ENCODE measurements at places on chromosomes 6 and 20. TPM values are rescaled to one million over a fixed set of nuclear protein-coding genes. Genes with fewer than 3 reads are reported as not detected.

DNA sequence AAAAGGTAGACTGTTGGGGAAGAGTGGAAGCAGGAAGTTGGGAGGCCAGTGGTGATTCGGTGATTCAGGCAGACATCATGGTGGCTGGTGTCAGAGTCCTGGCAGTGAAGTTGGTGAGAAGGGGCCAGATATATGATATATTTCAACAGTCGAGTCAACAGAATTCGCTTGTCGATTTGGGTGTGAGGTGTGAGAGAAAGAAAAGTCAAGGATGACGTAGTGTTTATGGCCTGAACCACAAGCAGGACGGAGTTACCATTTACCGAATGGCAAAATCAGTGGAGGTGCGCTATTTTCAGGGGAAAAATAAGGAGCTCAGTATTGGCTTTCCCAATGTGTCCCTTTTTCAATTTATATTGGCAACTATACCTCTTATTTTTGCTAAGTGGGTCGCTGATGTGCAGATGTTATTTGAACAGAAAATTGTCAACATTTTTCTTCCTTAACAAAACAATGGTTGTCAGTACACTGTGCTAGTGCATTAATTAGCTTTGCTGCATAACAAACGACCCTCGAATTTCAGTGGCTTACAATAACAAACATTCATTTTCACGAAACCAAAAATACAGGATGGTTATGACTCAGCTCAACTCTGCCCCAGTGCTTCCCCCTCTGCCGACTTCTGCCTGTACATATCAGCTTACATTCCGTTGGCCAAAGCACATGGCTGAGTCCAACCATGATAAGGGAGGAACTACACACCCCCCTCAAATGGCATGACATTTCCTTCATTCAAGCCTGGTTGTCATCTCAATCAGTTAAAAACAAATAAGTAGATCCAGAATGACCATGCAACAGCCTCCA lies 255.0 kb upstream of the ZFP64 start:
- no peak for DNase-seq

- peak; percentile 57 for DNase-seq
These were observed 9.6 kb downstream of the CCM2L start for GRCh38 chr20:32019563-32020463.

DNA sequence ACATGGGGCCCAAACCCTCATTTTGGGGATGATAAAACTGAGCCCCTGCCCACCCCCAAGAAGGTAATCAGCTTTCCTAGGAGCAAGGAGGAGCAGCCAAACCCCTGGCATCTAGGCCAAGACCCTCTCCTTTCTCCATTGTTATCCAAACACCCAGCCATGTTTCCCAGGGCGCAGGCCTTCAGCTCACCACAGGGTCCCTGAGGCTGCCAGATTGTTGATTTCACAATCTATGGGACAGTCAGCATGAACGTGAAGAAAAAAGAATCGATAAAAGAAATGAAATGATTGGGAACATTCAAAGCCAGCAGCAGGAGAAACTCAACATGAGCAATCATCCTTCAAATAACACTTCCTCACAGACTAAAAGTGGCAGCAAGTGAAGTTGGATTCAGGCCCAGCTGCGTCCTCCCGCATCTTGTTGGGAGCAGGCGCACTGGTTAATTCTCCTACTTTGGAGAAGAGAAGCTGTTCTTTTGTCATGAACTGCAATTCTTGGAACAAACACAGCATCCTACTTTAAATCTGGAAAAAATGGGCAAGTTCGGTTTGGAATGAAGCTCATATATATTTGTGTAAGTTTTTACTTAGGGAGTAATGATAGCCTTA lies 241.8 kb upstream of the PRDM1 start:
- DNase-seq: no peak

DNA sequence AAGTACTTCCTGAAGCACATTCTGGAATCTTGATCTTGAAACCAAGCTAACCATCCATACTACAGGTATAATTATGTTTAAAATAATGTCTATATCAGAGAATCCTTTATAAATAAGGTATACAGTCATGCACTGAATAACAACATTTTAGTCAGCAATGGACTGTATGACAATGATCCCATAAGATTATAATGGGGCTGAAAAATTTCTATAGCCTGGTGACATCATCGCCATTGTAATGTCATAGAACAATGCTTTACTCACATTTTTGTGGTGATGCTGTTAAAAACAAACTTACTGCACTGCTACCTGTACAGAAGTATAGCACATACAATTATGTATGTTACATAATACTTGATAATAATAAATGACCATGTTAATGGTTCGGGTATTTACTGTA lies 31.8 kb downstream of the RNF146 start:
- no peak for DNase-seq

DNA sequence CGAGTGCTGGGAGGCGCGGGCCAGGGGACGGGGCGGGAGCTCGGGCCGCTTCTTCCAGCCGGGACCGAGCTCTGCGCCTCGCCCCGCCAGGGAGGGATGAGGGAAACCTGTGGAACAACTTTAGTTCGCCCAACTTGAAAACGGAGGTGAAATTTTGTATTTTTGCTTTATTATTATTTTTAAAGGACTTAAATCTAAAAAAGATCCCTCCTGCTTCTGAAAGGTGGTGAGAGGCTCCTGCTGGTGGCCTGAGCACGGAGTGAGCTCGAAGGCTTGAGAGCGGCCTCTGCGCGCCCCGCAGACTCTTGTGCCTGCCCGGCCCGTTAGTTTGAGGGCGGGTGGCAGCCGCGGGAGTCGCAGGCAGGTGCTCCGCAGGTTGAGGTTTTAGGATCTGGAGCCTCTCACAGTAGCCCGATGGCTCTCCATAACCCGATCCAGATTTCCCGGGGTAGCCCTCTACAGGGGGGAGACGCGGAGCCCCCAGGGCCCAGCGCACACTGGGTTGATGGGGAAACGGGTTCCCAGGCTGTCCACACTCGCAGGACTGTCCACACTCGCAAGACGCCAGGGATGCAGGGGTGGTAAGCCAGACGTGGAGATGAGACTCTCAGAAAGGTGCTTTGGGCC lies 46.2 kb upstream of the SUPT3H start:
- peak; percentile 84 for DNase-seq

DNA sequence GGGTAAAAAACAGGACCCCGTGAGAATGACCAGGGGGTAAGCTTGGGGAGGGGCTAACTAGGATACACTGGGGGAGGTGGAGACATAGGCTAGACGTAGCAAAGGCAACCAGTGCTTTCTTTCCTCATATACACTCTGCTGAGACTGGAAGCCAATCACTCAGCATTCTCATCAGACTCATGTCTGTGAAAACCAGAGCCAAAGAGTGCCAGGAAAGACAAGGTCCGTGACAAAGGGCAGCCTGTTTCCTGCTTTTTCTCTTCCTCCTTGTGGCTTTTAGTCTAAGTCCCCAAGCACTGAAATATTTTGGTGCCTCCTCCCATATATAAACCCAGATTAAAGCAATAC lies 97.9 kb upstream of the NEDD9 start:
- no peak for DNase-seq

- DNase-seq: no peak
These were observed 17.0 kb downstream of the CMTR1 start for GRCh38 chr6:37449984-37450383.

GRCh38 chr20:58718121-58718563 lies 25.5 kb downstream of the NPEPL1 start:
- no peak for DNase-seq

- peak; percentile 96 for DNase-seq
These were observed at the start of gene FNDC1 for GRCh38 chr6:159169193-159169555. Gene FNDC1, plus strand, starts transcription at chr6:159169400. Its CDS starts 197 bp downstream, at chr6:159169597.

DNA sequence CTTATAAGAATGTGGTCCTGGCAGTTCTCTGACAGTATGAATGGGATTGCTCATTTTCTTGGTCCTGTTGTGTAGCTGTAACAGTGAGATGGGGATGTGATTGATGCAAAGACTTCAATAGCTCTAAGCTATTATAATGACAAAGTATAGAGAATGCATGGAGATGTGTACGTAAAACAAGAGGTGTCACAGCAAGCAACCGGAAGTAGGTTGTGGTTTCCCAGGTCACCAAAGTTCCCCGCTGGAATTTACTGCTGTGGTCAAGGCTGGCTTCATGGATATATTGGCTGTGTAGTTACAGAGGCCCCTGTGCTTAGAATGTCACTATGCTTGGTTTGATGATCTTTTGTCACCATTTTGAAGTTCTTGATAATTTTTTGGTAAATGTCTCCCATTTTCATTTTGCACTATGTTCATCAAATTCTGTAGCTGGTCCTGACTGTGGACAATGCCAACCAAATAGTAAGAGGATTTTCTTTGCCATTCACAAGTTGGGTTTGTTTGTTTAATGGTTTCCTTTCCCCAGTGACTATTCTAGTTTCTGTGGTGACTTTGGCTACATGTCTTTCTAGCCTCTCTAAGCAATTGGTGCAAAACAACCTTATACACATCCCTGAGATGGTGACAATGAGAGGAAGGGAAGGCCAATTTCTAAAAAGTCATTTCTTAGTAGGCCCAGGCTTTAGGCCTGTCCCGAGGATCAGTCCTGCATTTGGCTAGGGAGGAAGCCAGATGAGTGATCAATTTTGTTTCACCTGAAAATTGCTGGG lies 10.5 kb downstream of the DNAH8 start:
- DNase-seq: no peak

DNA sequence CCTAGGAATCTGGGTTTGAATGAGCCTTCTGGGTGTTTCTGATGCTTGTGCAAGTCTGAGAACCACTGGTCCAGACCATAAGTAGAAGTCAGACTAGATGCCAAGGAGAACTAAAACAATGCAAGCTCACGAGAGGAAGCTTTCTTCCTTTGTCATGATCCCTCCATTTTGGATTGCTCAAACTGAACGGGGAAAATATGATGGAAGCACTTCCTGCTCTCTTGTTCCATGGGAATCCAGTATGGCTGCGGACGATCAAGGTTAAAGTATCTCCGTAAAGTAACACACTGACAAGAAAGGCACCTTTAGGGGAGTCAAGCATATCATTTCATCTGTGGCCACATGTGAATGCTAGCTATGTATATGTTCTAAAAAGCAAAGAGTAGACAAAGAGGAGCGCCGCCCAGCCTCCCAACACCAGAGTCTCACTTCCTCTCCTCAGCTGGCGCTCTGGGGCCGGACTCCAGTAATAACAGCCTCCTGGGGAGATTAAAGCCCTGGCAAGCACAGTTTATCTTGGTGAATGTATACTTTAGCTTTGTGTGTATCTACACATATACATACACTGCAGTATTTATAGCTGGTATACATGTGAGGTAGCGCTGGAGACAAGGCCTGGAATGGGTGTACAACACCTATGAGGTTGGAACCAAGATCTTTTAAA lies 88.1 kb downstream of the FOXC1 start:
- no peak for DNase-seq

DNA sequence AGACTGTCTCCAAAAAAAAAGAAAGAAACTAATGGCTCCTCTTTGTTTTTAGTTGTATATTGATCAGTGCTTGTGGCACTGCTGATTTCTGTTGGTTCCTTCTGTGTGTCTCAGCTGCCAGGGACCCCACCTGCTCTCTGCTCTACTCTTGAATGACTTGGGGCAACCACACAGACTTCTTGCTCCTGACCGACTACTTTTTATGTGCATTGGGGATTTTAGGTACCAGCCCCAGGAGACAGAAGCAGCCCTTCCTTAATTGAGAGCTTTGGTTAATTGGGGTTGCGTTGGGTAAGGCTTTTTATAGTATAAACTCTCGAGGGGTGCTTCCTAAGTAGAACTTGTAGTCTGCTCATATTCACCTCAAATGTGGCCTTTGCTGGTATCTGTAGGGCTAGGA lies 6.9 kb downstream of the STK35 start:
- no peak for DNase-seq

- DNase-seq: no peak
These were observed 12.2 kb downstream of the DLL1 start for GRCh38 chr6:170278743-170279094.

DNA sequence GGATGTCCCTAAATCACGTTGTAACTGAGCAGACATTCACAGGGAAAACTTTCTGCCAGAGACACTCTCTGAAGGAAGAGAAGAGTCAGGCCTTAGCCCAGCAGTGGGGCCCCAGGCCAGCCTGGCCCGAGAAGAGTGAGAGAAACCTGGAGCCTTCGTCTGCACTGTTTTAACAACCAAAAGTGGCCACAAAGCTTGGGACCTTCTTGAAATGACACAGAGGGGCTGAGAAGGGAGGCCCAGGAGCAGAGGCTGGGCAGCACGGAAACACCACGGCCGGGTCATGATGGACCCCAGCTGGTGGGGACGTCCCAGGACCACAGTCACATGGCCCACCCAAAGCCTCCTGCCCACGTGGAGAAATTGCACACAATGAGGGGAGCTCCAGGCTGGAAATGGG lies 126.8 kb upstream of the THBS2 start:
- no peak for DNase-seq

DNA sequence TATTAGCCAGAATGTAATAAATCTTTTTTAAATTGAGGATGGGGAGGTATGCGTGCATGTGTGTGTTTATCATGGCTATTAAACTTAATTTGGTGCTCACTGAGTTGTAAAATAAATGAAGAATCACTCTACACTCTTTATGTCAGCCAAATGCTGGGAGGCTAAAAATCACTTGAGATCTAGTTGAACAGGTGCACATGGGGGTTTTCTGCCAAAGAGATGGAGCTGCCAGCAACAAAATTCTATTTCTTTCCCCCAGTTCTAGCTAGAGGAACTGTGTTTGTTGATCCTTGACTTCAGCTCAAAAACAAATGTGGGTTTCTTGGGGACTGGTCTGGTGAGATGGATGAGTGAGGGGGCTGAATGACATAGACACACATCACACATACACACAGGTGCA lies 183.3 kb upstream of the BTBD3 start:
- DNase-seq: no peak

GRCh38 chr6:151658091-151658490 lies 149.4 kb upstream of the ESR1 start:
- DNase-seq: no peak

- DNase-seq: no peak
These were observed 94.5 kb downstream of the BACH2 start for GRCh38 chr6:90202156-90202555.

DNA sequence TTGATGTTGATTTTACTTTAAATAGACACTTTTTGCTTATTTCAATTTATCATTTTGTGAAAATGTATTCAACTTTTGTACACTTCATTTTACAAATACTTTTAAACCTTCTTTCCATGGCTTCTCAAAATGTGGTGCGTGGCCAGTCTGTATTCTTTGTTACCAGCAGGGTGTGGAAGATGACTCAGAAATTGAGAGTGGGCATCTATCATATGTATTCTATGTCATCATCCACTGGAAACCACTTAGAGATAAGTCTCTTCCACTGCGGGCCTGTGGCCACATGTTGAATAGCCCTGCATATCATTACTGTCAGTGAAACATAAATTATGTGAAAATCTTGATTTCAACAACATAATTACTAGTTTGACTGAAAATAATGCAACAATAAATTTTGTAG lies 52.6 kb upstream of the MC3R start:
- DNase-seq: no peak

CLPSL1 gene
- not detected for total RNA-seq

RIPOR2 gene
- 2.1 TPM for total RNA-seq

TAAR2 gene
- total RNA-seq: not detected

SMLR1 gene
- total RNA-seq: not detected

Measured in osteoblast (primary cell).